ENCODE measurements at places on chromosomes 11 and 22.

DNA sequence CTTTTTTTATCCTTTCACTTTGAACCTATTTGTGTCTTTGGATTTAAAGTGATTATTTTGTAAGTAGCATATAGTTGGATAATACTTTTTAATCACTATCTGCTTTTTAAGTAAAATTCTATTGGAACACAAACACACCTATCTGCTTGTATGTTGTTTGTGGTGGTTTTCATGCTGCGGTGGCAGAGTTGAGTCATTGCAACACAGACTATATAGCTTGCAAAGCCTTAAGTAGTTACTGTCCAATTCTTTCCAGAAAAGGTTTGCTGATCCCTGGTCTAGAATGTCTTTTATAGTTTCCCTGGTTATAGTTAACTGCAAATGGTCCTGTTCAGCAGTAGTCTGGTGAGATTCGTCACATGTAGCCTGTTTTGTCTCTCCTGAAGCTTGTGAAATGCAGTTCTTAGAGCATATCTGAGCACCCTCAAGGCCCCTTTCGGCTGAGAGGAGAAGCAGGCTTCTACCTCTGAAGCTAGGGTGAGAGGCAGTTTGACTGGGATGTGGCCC is 21.5 kb downstream of the SHANK3 start:
- DNase-seq: no peak

- no peak for DNase-seq
Measured at GRCh38 chr22:22021162-22021750, 38.7 kb upstream of the TOP3B start.

DNA sequence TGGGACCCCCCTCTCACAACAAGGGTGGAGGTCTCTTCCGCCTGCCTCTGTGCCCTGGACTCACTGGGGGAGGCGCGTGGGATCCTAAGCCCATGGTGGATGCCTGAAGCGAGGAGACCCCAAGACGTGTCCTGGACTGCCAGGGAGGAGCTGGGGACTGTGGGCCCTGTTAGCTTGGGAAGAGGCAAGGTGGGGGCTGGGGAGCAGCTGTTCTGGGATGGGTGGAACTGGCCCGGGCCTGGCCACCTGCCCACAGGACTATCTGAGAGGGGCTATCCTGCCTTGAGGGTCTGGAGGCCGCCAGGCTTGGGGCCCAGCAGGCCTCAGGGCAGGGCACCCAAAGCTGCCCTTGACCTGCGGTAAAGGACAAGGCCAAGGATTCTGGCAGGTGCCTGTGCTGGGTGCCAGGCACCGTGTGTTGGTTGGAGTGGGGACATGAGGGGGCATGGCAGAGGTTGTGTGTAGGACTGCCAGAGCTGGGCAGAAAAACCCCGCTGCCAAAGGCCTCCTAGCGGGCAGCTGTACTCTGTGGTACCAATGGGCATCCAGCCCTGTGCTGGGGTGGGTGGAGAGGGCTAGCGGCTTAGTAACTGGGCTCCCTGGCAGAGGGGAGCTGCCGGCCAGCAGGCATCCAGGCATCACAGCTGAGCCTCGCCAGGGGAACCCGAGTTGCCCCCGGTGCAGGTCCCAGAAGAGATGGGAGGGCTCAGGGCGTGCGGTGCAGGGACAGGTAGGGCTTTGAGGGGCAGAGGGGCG is 670 bp downstream of the LSP1 start:
- no peak for DNase-seq

- DNase-seq: no peak
Measured at GRCh38 chr22:23806837-23807236, 20.1 kb downstream of the SMARCB1 start.

GRCh38 chr11:68302670-68303069 is 9.7 kb upstream of the LRP5 start:
- no peak for DNase-seq

- no peak for DNase-seq
Measured at GRCh38 chr11:6825231-6825744, 20.2 kb upstream of the OR10A5 start.

DNA sequence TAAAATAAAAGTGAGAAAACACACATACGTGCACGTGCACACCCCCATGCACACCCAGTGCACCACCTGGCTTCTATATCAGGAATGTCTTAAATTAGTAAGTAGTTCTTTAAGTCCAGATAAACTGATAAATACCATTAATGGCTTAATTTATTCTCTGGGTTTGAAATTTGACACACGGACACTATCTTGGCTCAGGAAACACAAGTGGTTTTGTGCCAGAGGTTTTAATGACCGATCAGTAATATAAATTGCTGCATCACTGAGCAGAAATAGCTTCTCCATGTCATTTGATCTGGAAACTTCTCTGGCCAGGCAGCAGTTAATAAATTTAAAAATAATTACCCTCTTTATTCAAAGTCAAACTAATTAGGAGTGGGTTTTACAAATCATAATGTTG is 101.5 kb upstream of the NNMT start:
- no peak for DNase-seq
